ENCODE measurements at places on chromosomes 2 and 18. TPM values are rescaled to one million over a fixed set of nuclear protein-coding genes. Genes with fewer than 3 reads are reported as not detected.

GRCh38 chr18:10965119-10965518 is 184.2 kb downstream of the PIEZO2 start:
- no peaks in the 10 kb centered on the region for H3K4me1 ChIP-seq
- DNase-seq = no peak
- H3K27me3 ChIP-seq = no peaks in the 10 kb centered on the region
- H3K27ac ChIP-seq = no peak overlapping the region

GRCh38 chr2:126761256-126761980 is 105.5 kb downstream of the GYPC start:
- H3K4me1 ChIP-seq = no peaks in the 10 kb centered on the region
- DNase-seq = peak; percentile 9
- peaks cover 3% of the 10 kb centered on the region for H3K27me3 ChIP-seq
- no peaks in the 10 kb centered on the region for H3K36me3 ChIP-seq
- no peak overlapping the region for H3K27ac ChIP-seq

DNA sequence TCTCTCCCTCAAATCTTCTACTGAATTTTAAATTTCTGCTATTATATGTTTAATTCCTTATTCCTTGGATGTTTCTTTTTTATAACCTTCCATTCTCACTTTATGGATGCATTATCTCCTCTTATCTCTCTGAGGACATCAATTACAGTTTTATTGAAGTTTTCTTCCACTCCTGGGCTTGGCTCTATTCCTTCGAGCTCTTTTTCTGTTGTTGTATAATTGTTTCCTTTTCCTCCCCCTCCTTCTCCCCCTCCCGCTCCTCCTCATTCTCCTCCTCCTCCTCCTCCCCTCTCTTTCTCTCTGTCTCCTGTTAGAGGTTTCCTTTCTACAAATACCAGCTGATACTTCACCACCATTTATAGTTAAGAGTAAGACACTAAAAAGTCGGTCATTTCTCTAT is 209.8 kb downstream of the ZBTB7C start:
- no peaks in the 10 kb centered on the region for H3K36me3 ChIP-seq
- no peak for DNase-seq
- H3K4me3 ChIP-seq = no peak overlapping the region
- no peak overlapping the region for H3K27ac ChIP-seq

- H3K27ac ChIP-seq = peak overlapping the region; percentile 93
- no peaks in the 10 kb centered on the region for H3K27me3 ChIP-seq
- H3K4me1 ChIP-seq = peaks cover 31% of the 10 kb centered on the region
- peaks cover 45% of the 10 kb centered on the region for H3K36me3 ChIP-seq
- peak overlapping the region; percentile 94 for H3K4me3 ChIP-seq
Observed at GRCh38 chr2:84971510-84972206, 697 bp downstream of the KCMF1 start.

GRCh38 chr2:186308347-186308746 is 177.7 kb upstream of the ZC3H15 start:
- H3K4me1 ChIP-seq = no peaks in the 10 kb centered on the region
- DNase-seq = no peak
- no peaks in the 10 kb centered on the region for H3K36me3 ChIP-seq
- no peaks in the 10 kb centered on the region for H3K27me3 ChIP-seq

MORN2 gene
- total RNA-seq = 35.3 TPM

Measured in SJSA1 (cell line).